ENCODE measurements at places on chromosomes 12 and 14. TPM values are rescaled to one million over a fixed set of nuclear protein-coding genes. Genes with fewer than 3 reads are reported as not detected.

GRCh38 chr12:57145460-57146059 lies 1.9 kb downstream of the LRP1-AS start:
- DNase-seq, result no peak

DNA sequence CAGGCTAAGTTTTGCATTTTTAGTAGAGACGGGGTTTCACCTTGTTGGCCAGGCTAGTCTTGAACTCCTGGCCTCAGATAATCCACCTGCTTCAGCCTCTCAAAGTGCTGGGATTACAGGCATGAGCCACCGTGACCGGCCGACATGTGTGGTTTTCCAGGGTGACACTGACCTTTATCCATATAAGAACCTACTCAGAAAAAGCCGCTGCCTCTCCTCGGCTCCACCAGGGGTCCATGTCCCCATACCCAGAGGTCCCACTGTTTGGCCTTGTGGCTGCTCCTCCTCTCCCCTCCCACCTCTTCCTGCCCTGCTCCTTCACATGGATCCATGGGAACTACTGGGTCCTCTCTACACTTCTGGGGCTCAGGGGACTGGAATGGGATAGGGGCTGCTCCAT lies 64.6 kb downstream of the PTPN21 start:
- no peak for DNase-seq

DNA sequence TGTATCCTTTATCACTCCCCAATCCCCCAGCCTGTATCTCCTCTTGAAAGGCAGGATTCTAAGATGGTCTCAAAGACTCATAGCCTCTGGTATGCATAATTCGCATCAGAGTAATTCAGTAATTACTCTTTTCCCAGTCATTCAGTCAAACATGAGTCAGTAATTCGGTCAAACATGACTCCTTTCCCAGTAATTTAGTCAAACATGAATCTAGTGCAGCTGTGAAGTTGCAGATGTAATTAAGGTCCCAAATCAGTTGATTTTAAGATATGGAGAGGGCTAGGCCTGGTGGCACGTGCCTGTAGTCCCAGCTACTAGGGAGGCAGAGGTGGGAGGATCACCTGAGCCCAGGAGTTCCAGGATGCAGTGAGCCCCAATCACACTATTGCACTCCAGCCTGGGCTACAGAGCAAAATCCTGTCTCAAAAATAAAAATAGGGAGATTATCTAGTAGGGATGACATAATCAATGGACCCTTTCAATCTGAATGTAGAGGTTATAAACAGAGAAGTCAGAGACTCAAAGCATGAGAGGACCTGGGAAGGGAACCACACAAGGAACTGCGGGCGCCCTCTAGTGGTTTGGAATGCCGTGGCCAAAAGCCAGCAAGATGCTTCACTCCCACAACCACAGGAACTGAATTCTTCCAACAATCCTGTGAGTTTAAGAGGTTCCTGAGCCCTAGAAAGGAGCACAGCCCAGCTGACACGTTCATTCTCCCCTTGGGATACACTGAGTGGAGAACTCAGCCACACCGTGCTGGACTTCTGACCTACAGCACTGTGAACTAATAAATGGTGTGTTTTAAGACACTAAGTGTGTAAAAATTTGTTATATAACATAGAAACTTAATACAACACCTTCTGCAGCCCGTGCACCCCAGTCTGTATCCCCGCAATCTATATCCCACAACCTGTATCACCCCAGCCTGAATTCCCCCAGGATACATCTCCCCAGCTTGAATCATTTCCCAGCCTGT lies 14.3 kb upstream of the ARMH4 start:
- peak; percentile 92 for DNase-seq

- no peak for DNase-seq
These were observed at the start of gene GSG1 for GRCh38 chr12:13103391-13104033. Gene GSG1 (minus strand): TSS chr12:13103667. CDS start chr12:13103512, 155 bp downstream.

GRCh38 chr12:44127966-44128710 lies 292.3 kb downstream of the TMEM117 start:
- DNase-seq, result no peak

DNA sequence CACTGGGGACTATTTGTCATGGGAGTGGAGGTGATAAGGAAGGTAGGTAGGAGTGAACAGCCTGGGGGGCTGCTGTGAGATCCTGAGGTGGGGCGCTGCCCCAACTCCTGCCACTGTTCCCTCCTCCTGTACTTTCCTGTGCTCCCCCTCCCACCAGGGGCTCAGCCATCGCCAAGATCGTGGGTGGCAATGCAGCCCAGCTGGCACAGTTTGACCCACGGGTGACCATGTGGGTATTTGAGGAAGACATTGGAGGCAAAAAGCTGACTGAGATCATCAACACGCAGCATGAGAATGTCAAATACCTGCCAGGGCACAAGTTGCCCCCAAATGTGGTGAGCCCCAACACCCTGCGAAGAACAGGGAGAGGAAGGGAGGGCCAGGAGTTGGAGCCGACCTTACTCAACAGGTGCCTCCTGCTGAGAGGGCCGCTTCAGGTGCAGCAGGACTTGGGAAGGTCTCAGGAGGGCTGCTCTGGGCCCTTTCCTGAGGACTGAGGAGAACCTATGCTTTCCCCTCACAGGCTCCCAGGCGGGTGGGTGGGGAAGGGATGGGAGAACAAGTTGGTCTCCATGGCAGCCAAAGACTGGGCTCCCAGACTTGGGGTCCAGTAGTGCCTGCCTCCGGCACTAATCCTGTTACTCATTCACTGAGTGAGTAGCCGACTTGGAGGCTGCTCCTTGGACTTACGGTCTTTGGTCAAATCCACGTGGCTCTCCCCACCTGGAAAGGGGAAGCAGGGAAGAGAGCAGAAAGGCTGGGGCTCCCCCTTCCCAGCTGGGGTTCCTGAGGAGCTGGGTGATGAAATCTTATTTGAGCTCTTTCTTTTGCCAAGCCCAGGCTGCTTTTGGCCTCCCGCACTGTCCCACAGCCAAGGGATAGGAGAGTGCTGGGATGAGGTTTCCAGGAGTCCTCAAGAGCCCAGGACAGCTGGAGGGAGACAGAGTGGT lies 884 bp downstream of the GPD1 start:
- DNase-seq, result no peak

- DNase-seq, result no peak
These were observed 206.6 kb downstream of the KIF26A start for GRCh38 chr14:104344818-104345620.

DNA sequence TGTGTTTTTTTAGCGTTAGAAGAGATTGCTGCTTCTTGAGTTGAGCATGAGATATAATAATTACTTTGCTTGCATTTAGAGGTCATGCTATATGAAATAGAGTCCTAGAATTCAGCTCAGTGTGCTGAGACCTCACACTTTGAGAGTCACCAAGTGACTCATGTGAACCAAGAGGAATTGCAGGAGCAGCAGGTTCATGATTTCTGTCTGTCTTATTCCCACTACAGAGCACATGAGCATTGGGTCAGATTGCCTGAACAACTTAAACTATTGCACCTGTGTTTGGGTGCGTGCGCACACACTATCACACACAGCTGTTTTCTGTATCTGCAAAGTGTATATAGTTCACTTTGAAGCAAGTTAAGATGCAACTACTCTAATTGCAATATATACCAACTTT lies 109.3 kb downstream of the FGD4 start:
- no peak for DNase-seq

DNA sequence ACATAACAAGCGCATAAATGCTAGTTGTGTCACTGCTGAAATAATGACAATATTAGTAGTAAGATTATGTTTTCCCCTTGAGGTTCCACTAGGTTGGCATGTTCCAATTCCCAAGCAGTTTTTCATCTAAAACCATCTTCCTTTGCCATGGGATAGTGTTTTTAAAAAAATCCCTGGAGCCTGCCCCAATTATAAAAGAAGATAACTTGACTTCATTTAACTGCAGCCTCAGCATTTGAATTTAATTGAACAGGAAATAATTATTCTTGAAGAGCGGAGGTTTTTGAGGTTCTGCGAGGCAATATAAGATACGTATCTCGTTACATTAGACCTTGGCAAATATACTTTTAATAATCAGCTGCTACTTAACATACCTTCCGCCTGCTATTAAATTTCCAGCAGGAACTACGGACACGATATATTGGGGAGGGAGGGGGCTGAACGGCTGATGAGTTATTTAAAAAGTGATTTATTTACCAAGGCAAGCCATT lies 65.2 kb upstream of the HSPB8 start:
- DNase-seq, result no peak

- no peak for DNase-seq
These were observed 119.3 kb upstream of the MDM1 start for GRCh38 chr12:68451261-68452077.

DNA sequence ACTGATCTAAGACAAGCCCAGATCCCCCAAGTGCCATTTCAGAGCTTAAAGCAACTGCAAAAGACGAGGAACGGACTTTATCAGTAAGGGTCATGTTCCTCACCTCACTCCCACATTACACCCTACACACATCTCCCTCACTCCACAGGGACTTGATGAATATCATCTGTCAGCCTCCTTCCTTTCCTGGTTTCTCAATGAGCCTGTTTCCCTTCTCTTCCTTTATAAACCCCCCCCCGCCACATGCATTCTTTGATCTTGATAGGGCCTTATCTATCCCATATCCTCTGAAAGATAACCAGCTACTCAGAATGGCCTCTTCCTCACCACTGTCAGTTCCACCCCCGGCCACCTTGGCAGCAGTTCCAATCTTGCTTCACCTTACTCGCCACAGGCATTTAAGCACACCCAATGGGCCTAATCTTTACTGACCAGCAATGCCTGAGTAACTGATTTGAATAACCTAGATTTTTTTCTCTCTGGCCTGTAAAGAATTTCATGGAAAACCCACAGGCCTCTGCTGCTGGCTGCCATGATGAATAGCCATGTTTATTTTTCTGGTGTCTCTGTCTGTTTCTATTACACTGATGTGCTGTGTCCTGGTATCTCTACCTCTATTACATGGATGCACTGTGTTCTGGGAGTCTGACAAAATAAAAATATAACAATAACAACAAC lies 138.7 kb downstream of the PHLDA1 start:
- no peak for DNase-seq

DNA sequence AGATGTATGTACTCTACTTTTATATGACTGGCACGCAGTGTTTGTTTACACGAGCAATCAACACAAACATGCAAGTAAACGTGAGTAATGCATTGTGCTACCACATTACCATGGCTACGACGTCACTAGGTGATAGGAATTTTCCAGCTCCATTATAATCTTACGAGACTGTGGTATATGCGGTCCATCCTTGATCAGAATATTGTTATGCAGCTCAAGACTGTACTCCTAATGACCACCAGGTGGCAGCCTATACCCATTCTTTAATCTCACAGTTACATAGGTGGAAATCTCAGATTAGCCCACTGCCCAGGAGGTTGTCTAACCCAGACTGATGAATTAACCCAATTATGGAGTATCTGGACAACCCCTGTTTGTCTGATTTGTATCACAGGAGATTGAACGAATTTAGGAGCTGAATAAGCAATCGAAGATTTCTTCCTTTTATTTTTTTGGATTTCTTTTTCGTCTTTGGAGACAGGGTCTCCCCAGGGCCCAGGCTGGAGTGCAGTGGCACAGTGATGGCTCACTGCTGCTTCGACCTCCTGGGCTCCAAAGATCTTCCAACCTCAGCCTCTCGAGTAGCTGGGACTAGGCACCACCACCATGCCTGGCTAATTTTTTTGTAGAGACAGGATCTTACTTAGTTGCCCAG lies 8.7 kb upstream of the TESPA1 start:
- DNase-seq, result no peak

- no peak for DNase-seq
These were observed 22.9 kb upstream of the TCL1B start for GRCh38 chr14:95663226-95663797.

GRCh38 chr12:111297703-111298426 lies 71.0 kb downstream of the PHETA1 start:
- DNase-seq, result no peak

GRCh38 chr12:12723681-12724420 lies 6.7 kb downstream of the CDKN1B start:
- peak; percentile 91 for DNase-seq

DNA sequence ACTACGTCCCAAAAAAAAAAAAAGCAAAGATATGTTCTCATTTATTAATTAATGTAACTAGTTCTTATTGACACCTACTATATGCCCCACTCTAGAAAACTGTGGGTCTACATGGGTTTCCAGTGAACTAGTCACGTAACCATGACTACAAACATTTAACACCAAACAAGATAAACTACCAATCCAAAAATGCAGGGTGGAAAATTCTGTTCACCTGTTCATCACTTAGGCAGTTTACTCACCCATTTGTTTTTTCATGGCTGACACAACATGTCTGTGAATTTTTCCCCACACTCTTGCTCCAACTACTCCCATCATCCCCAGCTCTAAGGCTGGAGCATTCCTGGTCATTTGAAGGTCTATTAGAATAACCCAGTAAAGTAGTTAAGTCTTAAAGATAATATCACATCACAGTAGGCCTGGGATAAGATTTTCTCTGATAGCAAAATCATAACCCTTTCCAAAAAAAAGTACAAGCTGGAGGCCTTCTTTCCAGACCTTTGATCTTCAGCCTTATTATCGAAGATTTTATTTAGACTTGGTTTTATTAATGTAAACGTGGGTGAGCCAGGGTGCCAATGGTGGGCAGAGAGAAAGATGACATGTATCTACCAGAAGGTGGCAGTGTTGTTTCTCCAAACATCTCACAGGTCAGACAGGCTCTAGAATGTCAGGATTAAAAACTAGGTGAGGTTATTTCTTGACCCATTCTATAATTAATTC lies 61.6 kb upstream of the DAAM1 start:
- DNase-seq, result no peak

GRCh38 chr14:79333198-79333546 lies 878.1 kb downstream of the DIO2 start:
- no peak for DNase-seq

DNA sequence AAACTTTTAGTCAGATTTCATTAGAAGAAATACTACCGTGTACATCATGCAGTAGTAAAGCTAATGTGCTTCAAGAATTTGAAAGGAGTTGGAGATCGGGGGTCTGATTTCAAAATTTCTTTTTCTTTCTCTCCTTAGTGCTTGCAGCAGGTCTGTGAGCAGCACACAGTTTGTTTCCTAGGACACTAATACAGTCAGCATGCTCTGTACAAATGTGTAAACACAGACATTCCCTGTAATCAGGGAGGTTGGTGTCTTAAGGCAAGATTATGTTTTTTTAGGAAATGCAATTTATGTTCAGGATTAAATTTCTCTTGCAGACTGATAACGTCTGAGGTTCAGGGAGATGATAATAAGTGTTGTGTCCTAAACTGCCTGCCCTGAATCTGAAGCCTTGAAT lies 142.7 kb downstream of the ALX1 start:
- DNase-seq, result no peak

DNA sequence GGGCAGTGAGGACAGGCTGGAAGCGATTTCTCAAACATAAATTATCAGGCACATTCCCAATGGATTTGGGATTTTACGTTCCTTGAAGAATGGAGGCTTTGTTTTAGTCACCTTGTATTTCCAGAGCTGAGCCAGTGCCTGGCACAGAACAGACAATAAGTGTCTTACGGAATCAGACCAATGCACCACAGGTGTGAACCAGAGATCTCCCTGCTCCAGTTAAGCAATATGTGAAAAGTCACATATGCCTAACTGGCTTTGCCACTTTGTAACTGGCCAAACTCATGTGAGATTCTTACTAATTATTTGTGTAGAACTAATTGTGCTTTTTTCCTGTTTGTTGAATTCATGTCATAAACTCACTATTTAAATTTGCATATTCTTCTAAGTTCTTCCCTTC lies 130.4 kb downstream of the KCNH5 start:
- no peak for DNase-seq

- no peak for DNase-seq
These were observed 742.7 kb downstream of the VRK1 start for GRCh38 chr14:97539884-97540283.

GRCh38 chr14:99134516-99135046 lies 137.4 kb downstream of the BCL11B start:
- peak; percentile 50 for DNase-seq

The NTS gene
- total RNA-seq, result not detected

The OLR1 gene
- total RNA-seq, result 1.4 TPM

The ASB2 gene
- 18.0 TPM for total RNA-seq

The ACSM4 gene
- not detected for total RNA-seq

All from spleen (tissue), 13 donors.